ENCODE measurements at places on chromosomes 1 and 21. TPM values are rescaled to one million over a fixed set of nuclear protein-coding genes. Genes with fewer than 3 reads are reported as not detected.

PLPPR5 gene
- total RNA-seq: not detected

SH2D1B gene
- total RNA-seq: 1.0 TPM

CNTN2 gene
- total RNA-seq: 0.51 TPM

TMEM125 gene
- total RNA-seq: 71.6 TPM

KRTAP12-3 gene
- not detected for total RNA-seq

CHI3L1 gene
- 10.8 TPM for total RNA-seq

S1PR1 gene
- total RNA-seq: 12.3 TPM

S100A9 gene
- 151 TPM for total RNA-seq

WNT2B gene
- total RNA-seq: 6.6 TPM

CRP gene
- 0.20 TPM for total RNA-seq

ADAM30 gene
- not detected for total RNA-seq

LIPI gene
- total RNA-seq: not detected

CFHR5 gene
- total RNA-seq: not detected

OR14K1 gene
- total RNA-seq: not detected

CD84 gene
- 3.8 TPM for total RNA-seq

RGS1 gene
- 82.0 TPM for total RNA-seq

KRTAP19-3 gene
- total RNA-seq: not detected

OLFM3 gene
- 0.12 TPM for total RNA-seq

TRIM67 gene
- 0.05 TPM for total RNA-seq

CELA3B gene
- total RNA-seq: 0.70 TPM

OR10J1 gene
- not detected for total RNA-seq

VWA5B1 gene
- 2.1 TPM for total RNA-seq

Measured in mucosa of descending colon (tissue), 3 donors.